ENCODE measurements at places on chromosomes 1 and 21. TPM values are rescaled to one million over a fixed set of nuclear protein-coding genes. Genes with fewer than 3 reads are reported as not detected.

Gene TNFSF18
- total RNA-seq, result 0.74 TPM

Gene DNAI4
- total RNA-seq, result 9.6 TPM

Gene C4BPB
- not detected for total RNA-seq

Gene UBL4B
- total RNA-seq, result 0.25 TPM

Gene C1orf115
- 37.1 TPM for total RNA-seq

Gene TRIM67
- total RNA-seq, result 46.7 TPM

Gene ANKRD34A
- total RNA-seq, result 1.7 TPM

Gene C1QC
- 5.2 TPM for total RNA-seq

Gene ASAP3
- total RNA-seq, result 6.9 TPM

Gene SLC16A4
- 3.7 TPM for total RNA-seq

Gene ADAMTS5
- 1.7 TPM for total RNA-seq

Gene SLC5A9
- not detected for total RNA-seq
